ENCODE measurements at places on chromosomes 7 and 10.

GRCh38 chr7:135206941-135207391, 4.4 kb downstream of the WDR91 start:
- no peak for DNase-seq

DNA sequence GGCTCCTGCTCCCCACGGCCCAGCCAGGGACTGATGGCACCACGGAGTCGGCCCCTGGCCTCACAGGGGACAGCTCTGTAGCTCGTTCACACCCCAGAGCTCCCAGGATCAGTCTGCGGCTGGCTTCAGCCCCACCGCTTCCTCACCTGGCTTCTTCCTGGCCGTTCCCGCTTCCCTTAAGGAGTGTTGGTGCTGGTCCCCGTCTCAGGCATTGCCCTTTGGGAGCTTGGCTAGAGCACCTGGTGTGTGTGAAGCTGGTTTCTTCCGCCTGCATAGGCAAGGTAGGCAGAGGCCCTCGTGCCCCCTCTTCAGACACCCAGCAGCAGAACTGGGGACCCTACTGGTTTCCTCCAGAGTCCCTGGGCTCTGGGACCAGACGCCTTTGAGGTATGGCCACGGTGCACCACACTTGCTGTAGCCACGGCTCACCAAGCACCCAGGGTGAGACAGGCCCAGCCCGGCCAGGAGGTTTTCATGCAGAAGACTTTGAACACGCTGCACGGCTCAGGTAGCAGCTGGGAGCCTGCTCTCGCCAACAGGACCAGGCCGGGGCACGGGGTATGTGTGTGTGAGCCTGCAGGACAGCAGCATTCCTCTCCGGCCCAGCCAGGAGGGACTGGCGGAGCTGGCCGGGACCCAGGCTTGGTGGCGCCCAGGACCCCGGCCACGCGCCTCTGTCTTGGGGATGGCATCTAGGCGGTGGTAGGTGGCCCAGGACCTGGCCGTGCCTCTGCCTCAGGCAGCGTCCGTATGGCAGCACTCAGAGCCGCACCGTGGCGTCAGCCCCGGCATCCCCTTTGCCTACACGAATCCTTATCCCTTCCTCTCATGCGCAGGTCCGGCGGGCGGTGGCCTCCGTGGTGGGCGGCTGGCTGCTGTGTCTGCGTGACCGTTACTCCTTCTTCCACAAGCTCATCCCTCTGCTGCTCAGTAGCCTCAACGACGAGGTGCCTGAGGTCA, 13.2 kb upstream of the PRKAR1B start:
- no peak for DNase-seq

DNA sequence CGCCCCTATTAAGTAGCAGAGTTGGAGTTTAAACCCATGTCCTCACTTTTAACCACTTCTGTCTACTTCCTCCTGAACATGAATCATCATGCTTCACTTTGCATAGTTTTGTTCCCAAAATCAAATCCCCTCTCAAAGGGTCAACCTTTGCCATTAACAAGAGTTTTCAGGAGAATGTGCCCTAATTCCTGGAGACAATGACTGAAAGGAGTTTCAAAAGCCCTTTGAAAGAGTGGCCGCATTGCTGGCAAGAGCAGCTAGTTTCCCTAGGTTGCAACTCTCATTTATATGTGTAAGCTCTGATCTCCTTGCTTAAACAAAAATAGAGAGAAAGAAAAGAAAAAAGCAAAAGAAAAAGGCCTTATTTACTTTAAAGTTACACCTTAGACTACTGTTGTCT, 9.2 kb downstream of the LGI1 start:
- no peak for DNase-seq

DNA sequence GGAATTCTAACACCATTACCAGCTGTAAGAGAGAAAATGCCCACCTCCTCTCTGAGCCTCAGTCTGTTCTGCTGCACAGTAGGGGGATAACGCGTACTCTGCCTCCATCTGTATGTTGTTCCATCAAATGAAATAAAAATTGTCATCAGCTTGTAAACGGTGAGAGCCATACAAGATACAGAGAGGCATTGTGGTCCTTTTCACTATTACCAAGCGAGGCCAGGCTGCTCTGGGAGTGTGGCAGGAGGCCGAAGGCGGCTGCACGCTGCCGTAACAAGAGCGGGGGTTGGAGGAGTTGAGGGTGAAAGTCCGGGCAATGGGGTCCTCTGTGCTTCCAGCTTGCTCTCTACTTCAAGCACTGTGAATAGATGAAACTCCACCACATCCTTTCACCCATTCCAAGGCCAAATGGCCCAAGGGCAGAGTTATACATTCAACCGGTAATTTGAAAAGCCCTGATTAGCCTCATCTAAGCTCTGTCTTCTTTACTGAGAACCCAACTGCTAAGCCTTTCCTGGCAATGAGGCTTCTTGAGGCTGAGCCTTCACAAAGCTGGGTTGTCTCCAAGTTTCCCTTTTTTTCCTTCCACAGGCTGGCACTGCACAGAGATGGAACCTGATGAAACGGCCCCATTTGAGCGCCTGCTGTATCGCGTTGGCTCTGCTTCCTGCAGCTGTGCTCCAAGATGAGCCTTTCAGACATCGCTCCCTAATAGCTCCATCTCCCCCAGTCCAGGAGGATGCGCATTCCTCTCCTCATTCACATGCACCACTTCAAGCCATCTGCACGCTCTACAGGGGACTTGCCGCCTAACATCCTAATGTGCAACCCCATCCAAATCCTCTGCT, 47.2 kb downstream of the PYROXD2 start:
- DNase-seq, result no peak

DNA sequence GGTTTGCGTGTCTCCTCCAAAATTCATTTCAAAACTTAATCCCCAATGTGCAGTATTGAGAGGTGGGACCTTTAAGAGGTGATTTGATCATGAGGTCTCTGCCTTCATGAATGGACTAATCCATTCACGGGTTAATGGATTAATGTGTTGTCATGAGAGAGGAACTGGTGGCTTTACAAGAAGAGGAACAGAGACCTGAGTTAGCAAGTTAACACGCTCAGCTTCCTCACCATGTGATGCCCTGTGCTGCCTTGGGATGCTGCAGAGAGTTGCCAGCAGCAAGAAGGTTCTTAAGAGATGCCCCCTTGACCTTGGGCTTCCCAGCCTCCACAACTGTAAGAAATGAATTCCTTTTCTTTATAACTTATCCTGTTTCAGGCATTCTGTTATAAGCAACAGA, 3.7 kb upstream of the TCTN3 start:
- no peak for DNase-seq

DNA sequence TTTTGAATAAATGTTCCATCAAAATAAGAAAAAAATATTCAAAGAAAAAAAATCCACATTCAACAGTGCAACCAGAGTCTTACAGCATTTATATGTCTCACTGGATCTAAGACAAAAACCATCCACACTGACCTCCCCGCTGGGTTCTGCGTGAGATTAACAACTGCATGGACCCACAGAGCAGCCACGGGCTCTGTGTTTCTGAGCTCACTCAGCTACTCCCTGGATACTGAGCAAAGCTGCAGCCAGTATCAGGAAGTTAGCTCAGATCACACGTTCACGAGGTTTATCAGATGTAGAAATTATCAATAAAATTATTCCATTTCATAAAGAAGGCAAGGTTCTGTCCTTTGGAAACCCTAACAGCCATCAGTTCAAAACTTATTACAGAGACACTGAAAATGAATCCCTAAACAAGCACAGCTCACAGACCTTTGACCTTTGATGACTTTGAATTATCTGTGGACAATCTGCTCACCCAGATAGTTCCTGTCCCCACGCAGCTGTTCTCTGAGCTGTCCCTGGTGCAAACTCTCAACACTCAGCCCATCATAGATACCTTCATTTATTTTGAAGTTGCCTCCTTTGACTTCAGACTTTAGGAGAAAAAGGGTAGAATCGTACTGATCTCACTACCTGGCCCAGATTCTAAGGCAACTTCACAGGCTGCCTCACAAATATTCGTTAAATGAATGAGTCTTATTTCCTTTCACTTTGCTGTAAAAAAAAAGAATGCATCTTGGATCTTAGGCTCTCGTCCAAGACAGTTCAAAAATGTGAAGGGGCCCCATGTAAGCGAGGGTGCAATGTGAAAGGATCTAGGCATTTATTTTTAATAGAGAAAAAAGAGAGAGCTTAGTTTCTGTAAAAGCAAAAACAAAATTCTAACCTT, 67.7 kb upstream of the SVIL start:
- DNase-seq, result peak; percentile 12

DNA sequence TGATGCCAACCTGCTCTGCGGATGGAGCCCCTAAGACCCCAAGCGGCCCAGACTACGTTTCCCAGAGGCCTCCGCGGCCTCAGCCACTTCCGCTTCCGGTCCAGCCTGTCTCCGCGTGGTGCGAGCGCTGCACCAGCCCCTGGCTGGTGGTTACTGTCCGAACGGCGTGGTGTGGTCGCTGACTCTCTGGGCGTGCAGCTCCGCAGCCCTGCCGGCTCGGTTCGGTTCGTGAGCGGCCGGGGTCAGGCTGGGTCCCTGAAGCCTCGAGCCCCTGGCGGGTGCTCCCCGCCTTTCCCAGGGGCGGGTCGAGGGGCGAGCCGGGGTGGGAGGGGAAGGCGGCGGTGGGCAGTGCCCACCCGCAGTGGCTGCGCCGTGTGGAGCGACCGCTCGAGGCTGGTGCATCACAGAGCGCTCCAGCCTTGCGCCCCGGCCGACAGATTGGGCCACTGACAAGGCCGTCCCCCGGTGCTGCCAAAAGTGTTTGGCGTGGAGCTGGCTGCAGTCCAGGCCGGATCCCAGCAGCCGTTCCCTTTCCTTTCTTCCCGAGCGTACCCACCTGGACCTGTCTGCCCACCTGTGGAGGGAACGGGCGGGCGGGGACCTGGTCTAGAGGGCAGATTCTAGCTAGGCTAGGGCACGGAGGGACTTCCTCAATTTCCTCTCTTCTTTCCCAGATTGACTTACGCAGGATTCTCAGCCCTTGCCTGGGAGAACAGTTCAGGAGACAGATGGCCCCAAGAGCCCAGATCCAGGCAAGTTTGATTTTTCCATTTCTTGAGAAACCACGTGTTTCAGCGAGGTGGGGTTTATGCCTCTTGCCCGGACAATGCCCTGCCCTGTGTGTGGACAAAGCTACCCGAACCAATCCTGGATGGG, at the start of gene ZNF485:
TSS of gene ZNF485 (plus strand) at position 116 of the 876 bp plus-strand sequence. CDS start at position 729, 613 bp downstream.
- peak; percentile 34 for DNase-seq

GRCh38 chr7:78472519-78472918, 673.9 kb downstream of the PHTF2 start:
- no peak for DNase-seq

DNA sequence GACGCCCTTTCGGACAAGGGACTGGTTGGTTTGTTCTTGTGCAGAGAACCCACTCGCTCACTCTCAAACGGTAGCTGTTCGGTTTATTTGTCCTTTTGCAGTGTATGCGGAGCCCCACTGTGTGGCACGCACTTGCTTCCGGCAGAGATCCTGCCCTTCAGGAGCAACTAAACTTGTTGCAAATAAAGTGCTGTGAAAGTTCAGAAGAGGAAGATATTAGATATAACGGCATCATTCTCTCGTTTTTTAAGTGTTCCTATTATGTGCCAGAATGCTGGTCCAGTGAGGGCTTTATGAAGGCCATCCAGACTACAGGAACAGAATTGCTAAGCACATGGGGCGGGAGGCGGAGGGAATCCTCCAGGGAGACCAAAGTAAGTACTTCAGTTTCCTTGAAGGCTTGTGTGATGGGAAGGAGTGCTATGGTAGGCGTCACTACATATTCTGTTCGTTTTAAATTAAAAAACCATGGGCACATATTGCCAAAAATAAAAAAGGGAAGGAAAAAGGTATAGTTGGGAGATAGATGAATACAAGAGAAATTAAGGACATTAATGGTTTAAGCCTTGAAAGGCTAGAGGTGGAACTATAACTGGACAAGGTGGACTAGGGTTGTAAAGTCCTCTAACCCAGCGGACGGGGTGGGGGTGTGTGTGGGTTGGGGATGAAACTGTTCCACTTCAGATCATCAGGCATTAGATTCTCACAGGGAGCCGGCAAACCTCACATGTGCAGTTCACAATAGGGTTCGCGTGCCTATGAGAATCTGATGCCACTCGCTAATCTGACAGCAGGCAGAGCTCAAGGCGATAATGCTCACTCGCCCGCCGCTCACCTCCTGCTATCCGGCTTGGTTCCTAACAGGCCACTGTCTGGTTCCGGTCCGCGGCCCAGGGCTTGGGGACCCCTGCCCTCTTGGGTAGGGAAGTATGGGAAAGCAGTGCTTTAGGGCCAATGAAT, 704 bp upstream of the ERLIN1 start:
- peak; percentile 21 for DNase-seq

GRCh38 chr10:45204954-45205775, 110.2 kb downstream of the OR13A1 start:
- no peak for DNase-seq

- DNase-seq, result peak; percentile 83
Observed at GRCh38 chr7:25069900-25070443, 55.1 kb downstream of the CYCS start.

DNA sequence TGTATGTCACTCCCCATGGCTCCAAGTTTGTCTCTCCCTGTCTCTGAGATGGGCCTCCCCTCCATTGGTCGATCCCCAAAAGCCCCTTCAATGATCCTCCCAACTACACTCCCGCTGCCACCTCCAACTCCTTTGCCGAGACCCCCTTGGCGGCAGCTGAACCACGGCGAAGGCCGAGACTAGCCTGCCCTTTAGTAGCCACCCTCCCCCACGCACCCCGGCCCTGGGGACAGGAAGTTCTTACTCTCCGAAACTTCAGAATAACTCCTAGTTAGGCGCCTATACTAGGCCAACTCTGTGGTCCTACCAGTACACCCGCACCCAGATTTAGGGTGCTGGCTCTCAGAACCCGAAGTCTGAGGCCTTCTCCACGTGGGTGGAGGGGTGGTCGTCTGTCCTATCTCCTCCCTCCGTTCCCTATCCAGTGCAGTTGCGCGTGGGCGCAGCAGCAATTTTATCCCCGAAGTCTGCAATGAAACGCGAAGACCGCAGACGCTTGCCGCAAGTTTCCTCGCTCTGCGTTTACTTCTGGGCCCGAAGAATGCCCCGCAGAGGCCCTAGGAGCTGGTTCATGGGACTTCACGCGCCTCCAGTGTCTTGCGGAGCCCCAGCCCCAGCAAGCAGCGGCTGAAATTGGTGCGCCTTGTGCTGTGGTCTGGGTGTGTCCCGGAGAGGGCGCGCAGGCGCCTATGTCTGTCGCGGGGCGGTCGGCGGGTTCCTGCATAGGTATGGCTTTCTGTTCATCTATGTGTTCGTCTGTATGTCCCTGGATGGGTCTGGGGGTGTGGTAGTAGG, 82.6 kb upstream of the SLF2 start:
- no peak for DNase-seq

- no peak for DNase-seq
Observed at GRCh38 chr7:71208881-71209280, 76.9 kb downstream of the GALNT17 start.

- DNase-seq, result no peak
Observed at GRCh38 chr7:12565873-12566272, 4.6 kb upstream of the SCIN start.

GRCh38 chr7:38102507-38102906, 75.5 kb upstream of the STARD3NL start:
- no peak for DNase-seq

- peak; percentile 8 for DNase-seq
Observed at GRCh38 chr10:118315629-118316028, 26.5 kb downstream of the FAM204A start.

GRCh38 chr10:92173996-92174395, 116.9 kb downstream of the CPEB3 start:
- no peak for DNase-seq

GRCh38 chr7:23654508-23654907, 25.5 kb upstream of the FAM221A start:
- DNase-seq, result no peak
